CD4-positive, alpha-beta T cell (primary cell): ENCODE measurements at places on chromosomes 5 and 9.

- DNase-seq, result no peak
These were observed 7.3 kb downstream of the NRARP start for GRCh38 chr9:137294681-137295237.

DNA sequence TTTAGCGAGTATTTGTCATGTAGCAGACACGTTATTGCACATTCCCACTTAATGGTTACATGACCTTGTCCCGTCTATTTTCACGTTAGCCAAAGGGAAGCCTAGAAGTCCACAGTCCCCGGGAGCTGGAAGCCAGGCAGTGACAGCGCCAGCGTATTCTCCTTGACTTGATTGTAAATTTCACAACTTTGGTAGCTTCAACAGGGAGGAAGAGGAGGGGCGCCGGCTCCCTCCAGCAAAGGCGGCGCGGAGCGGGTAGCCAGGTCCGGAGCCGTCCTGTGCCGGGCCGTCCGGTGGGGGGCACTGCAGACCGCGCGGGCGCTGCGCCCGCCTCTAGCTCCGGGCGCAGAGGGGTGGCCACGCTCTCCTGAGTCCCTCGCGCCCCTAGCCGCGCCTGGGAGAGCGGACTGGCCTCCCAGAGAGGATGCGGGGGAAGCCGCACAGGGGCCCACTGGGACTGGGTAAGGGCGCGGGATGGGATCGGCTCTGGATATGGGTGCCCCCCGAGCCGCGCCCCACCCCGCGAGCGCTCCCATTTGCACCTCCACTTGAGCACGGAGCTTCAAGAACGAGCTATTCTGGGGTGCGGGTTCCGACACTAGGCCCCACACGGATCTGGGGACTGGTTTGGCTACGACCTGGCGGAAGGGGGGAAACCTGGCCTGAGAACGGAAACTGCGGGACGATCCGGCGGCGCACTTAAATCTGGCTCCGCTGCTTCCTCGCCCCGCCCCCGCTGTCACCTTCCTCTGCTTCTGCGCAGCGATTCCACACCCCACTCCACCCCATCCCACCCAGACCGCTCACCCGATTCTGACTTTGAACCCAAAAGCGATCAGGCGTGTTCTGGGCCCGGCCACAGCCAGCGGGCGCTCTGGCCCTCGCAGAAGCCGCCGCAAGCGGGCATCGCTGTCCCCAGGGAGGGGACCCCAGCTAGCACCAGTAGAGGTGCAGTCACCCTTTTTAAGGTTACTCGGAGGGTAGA is 23.8 kb downstream of the KLF4 start:
- no peak for DNase-seq

- no peak for DNase-seq
These were observed 69.2 kb downstream of the MPDZ start for GRCh38 chr9:13210306-13210705.

- DNase-seq, result no peak
These were observed 51.4 kb downstream of the ARRDC3 start for GRCh38 chr5:91331705-91332104.

DNA sequence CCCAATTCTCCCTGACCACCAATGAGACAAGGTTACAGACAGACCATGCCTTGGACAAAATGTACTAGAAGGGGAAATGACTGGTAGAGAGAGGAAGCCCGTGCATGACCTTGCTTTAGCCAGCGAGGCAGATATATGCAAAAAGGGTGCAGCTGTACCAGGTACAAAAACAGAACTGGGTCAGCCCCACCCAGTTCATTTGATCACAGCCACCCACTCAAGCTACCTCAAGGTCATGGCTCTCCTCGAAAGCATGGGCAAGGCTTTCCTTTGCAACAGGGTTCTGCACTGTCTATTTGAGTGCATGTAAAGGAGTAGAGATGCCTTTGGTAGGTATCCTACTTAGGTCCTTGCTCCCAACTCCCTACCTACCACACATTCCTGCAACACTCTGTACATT is 33.3 kb downstream of the TLE1 start:
- DNase-seq, result no peak

DNA sequence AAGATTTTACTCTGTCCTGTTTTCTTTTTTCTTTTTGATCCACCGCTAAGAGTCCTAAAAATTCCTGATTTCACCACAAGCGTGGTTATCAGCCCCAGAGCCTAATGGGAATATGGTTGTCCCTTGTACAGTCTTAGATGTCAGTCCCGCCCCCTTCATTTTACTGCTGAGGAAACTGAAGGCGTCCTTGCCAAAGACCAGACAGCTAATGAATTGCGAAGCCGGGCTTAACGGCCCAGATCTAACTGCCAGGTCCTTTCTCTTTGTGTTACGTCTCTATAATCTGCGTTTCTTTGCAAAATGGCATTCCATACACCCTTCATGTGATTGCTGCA is 497 bp downstream of the NSA2 start:
- DNase-seq, result peak; percentile 10

DNA sequence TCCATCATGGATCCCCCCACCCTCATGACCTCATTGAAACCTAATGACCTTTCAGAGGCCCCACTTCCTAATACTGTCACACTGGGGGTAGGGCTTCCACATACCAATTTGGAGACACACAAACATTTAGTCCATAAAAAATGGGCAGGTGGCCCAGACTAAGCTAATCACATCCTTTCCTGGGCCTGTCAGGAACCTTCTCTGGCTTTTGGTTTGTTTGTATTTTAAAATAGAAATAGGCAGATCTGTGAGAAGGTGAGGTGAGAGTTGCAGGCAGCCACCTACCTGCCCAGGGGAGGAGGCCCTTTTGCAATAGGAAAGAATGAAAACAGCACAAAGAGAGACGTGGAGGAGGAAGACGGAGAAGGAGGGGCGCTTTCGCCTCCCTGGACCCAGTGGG is 90.2 kb upstream of the BOD1 start:
- no peak for DNase-seq

GRCh38 chr5:27523629-27524028 is 485.2 kb upstream of the CDH9 start:
- DNase-seq, result no peak

DNA sequence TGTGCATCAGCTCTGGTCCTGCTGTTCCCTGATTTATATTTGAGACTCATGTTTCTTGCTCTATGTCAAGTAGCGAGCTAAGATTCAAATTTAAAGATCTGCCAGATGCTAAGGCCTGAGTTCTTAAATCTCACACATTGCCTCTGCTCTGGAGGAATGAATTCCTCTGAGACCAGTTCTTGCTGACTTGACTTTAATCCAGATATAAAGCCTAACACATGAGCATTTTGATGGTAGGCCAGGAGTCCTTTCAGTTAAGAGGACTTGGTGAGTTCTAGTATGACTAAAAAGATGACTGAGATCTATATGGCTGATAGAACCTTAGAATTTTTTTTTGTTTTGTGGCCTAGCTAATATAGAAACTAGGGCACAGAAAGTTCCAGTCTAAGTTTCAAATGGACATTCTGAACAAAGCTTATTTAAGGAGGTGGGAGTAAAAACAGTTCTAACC is 1.3 kb upstream of the INIP start:
- no peak for DNase-seq

GRCh38 chr5:25568989-25569625 is 924.3 kb upstream of the CDH10 start:
- DNase-seq, result no peak

- DNase-seq, result no peak
These were observed 30.3 kb upstream of the CER1 start for GRCh38 chr9:14752871-14753270.

DNA sequence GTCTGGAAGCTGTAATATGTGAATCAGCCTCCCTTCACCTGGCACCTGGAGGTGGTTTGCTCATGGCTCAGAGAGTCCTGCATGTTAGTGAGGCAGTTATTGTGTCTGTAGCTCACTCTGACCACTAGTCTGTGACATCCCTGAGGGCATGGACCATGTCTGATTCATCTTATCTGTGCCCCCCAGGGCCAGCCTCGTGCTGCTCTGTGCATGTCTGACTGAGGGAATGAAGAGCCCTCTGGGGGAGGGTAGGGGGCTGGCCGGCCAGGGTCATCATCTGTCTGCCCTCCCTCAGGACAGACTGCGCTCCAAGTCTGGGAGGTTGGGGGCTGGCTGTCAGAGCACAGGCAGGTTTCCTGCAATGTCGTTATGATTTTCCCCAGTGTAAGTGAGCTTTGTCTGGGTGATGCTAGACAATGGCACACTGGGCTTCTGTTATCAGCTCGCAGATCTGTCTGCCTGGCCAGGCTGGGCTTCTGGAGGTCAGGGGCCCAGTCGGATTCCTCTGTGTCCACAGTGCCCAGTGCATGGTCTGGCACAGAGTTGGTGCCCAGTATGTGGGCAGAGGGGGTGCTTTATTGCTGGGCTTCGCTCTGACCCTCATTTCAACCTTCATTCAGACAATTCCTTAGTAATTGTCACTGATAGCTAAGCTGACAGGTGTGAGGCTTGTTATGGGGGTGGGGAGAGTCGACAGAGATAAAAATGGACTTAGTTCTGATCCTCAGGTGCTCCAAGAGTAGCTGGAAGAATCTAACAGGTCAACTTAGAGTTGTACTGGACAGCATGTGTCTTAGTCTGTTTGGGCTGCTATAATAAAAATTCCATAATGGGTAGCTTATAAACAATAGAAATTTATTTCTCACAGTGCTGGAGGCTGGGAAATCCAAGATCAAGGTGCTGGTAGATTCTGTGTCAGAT is 85.7 kb upstream of the SHB start:
- DNase-seq, result no peak

DNA sequence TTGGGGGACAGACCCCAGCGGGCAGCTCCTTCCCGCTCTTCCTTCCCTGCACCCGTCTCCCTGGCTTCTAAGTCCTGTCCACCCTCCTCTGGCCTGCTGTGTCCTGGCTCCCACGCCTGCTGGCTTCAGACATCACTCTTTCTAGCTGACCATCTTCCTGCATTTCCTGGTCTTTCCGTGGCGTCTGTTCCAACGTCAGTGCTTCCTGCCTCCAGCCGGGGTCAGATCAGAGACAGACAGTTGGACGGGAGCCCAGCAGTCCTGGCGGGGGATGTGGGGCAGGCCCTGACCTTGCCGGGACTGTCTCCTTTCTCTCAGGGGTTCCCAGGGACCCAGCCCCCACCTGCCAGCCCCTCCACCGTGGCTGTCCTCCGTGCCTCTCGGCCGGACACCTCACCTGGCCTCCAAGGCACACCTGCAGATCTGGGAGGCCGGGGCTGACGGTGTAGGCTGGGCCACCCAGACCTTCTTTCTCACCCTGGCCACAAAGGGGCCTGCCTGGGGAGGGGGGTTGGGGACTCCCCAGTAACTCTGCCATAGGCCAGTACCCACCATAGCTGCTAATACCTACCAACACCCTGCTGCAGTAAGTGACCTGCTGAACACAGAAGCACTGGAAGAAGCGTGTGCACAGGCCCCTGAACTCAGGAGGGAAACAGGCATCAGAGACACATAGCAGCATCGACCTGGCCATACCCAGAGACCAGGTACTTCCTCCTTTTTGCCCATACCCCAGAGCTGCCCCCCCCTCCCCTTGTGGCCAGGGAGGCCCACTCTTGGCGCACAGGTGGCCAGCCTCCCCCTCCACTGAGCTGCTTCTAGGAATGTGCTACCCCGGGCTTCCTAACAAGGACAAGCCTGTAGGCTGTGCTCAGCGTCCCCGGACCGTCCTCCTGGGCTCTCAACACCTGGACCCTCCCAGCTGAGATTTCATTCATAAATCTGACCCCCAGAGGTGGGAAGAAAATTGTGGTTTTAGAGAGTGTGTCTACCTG is 5.1 kb downstream of the NRARP start:
- no peak for DNase-seq

- no peak for DNase-seq
These were observed 98.8 kb upstream of the NR4A3 start for GRCh38 chr9:99722877-99723276.

DNA sequence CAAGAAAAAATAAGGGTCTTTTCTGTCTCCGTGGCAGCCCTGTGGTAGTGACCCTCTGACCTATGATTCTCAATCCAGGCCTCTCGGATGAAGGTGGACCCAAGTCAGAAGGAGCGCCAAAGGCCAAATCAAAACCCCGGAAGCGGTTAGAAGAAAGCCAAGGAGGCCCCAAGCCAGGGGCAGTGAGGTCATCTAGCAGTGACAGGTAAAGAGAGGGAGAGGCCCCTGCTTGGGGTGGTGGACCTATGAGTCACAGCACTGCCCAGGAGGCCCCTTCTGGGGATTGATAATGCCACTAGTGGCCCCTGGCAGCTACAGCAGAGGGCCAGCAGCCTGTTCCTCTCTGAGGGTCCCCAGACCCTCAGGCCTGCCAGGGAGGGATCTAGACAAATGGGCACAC is 6.4 kb upstream of the SLC2A8 start:
- DNase-seq, result no peak

DNA sequence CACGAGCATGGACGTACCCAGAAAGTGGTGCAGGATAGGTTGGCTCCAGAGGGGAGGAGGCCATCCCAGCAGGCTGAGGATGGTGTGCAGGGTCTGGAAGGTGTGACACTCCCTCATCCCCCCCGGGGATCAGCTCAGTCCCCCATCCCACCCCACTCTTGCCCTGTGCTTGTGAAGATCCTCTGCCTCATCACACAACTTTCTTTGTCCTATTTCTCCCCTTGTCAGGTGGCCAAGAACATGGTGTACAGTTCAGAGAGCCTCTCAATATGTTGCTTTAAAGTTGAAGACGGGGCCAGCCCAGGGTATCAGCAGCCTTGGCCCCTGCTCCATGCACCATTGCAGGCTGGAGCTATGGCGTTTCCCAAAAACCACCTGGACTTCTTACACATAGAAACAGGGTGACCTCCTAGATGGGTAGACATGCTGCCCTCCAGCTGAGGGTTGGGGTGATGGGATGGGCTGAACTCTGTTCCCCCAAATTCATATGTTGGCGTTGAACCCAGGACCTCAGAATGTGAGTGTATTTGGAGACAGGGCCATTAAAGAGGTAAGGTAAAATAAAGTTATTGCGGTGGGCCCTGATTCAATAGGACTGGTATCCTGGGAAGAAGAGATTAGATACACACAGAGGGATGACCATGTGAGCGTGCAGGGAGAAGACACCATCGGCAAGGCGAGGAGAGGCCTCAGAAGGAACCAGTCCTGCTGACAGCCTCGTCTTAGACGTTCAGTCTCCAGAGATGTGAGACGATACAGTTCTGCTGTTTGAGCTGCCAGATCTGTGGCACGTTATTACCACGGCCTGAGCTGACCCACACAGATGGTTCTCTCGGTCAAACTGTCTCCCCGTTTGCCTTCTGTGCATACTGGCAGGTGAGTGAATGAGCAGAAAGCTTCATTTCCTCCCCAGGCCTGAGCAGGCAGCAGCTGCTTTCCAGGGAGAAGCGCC is 272.5 kb downstream of the GADD45G start:
- no peak for DNase-seq

GRCh38 chr5:75601996-75602395 is 9.3 kb upstream of the ANKDD1B start:
- no peak for DNase-seq

DNA sequence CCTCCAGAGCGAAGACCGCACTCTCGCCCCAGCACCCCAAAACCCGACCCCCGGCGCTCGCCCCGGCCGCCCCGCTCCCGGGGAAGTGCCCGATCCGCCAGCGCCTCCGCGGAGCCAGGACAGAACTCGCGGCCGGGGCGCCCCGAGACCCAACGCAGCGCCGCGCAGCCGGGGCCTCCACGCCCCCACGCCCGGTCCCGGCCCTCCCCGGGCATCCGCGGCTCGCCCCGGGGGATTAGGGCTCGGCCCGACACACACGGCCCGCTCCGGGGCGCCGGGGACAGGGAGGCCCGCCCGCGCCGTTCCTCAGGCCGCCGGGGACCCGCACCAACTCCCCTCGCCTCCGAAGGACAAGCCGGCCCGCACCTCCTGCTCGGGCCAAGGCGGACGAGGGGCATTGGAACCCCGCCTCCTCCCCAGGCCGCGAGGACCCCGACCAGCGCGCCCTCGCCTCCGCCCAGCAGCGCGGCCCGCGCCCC is 544 bp downstream of the FNBP1 start:
- peak; percentile 32 for DNase-seq

GRCh38 chr5:81837667-81838306 is 86.9 kb upstream of the SSBP2 start:
- no peak for DNase-seq
